ENCODE measurements at places on chromosomes 2 and 18.

DNA sequence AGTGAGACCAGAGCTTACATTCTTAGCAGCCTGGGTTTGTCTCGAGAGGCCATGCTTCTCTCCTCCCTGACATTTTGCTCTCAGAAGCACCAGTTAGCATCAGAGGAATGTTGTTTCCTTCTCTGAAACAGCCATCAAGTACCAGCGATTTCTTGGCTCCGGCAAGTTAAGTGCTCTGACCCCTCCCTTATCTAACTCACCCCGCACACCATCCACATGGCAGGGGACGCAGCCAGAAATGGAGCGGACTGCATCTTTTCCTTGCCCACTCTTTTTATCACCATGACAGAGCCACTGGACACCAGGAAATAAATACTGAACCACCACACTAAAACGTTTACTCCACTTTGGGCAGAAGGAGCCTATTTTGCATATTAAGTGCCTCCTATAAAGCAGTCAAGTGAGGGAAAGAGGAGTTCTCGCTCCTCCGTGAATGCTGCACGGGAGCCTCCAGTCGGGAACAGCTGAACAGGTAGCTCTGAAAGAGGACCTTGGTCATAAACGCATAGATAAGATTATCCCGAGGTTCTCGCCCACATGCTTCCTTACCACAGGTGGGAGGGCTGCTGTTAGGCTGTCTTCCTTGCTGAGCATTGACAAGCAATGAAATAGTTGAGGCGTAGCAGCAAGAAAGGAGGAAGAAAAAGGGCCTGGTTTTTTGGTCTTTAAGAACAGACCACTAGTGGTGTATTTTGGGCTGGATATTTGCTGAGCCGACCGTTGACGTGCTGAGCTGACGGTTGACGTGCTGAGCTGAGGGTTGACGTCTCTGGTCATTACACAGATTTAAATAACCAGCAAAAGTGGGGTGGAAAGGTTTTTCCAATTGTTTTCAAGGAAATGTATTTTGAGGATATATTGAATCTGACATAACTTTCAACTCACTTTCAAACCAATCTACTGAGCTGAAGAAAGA, 71.4 kb upstream of the ITGB6 start:
- H3K4me3 ChIP-seq, result no peak overlapping the region
- peaks cover 29% of the 10 kb centered on the region for H3K36me3 ChIP-seq
- no peak for DNase-seq
- peak overlapping the region; percentile 89 for H3K27ac ChIP-seq
- peaks cover 37% of the 10 kb centered on the region for H3K4me1 ChIP-seq

- no peaks in the 10 kb centered on the region for H3K4me1 ChIP-seq
- DNase-seq, result no peak
These were observed 313.8 kb downstream of the PIK3C3 start for GRCh38 chr18:42268798-42269197.

GRCh38 chr2:48439102-48439501, 90.9 kb upstream of the STON1 start:
- peaks cover 13% of the 10 kb centered on the region for H3K4me1 ChIP-seq
- no peak overlapping the region for H3K4me3 ChIP-seq
- no peak for DNase-seq
- H3K27ac ChIP-seq, result no peak overlapping the region
- H3K36me3 ChIP-seq, result no peaks in the 10 kb centered on the region
- no peaks in the 10 kb centered on the region for H3K27me3 ChIP-seq

DNA sequence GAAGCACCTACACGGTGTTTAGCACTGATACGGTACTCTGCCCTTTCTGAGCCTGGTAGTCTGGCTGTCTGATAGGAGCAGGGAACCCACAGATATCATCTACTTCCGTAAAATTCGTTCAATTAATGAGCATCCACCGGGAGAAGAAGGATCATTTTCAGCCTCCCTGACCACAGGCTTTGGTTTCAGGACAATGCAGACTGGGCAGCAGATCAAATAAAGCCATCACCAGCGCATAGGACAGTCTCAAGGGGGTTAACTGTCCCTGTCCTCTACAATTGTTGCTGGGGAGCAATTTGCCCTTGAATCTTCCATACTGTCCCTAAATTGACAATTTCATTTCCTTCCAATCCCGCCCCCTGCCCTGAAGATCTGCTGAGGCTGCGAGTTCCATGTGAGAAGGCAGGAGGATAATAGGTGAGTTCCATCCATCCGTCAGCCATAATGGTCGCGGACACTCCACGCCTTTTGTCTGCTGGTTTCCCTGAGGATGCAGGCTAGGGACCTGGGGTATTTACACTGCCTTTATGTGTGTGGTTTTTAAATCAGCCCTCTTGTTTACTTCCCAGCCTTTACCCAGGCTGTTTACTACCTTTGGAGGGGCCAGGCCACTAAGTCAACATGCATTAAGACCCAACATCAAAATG, 110.0 kb downstream of the MYCN start:
- no peak for DNase-seq
- no peaks in the 10 kb centered on the region for H3K27me3 ChIP-seq
- H3K4me3 ChIP-seq, result no peak overlapping the region
- H3K36me3 ChIP-seq, result no peaks in the 10 kb centered on the region
- H3K4me1 ChIP-seq, result no peaks in the 10 kb centered on the region

GRCh38 chr2:232444409-232445148, 11.4 kb upstream of the ALPI start:
- no peak overlapping the region for H3K27ac ChIP-seq
- H3K4me1 ChIP-seq, result no peaks in the 10 kb centered on the region
- H3K4me3 ChIP-seq, result no peak overlapping the region
- H3K36me3 ChIP-seq, result no peaks in the 10 kb centered on the region
- peak; percentile 98 for DNase-seq
- H3K27me3 ChIP-seq, result no peaks in the 10 kb centered on the region

- H3K36me3 ChIP-seq, result no peaks in the 10 kb centered on the region
- H3K4me1 ChIP-seq, result no peaks in the 10 kb centered on the region
- no peak overlapping the region for H3K27ac ChIP-seq
- no peak for DNase-seq
These were observed 213.0 kb upstream of the RAB6C start for GRCh38 chr2:129766374-129766993.

Measured in osteoblast (primary cell).